ENCODE measurements at places on chromosomes 5 and 9.

DNA sequence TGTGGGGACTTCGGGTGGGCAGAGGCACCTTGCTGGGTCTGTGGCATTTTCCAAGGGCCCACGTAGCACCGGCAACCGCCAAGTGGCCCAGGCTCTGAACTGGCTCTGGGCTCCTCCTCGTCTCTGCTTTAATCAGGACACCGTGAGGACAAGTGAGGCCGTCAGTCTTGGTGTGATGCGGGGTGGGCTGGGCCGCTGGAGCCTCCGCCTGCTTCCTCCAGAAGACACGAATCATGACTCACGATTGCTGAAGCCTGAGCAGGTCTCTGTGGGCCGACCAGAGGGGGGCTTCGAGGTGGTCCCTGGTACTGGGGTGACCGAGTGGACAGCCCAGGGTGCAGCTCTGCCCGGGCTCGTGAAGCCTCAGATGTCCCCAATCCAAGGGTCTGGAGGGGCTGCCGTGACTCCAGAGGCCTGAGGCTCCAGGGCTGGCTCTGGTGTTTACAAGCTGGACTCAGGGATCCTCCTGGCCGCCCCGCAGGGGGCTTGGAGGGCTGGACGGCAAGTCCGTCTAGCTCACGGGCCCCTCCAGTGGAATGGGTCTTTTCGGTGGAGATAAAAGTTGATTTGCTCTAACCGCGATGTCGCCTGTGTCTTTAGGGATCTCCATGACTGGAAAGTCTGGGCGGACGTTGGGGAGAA lies 5.8 kb downstream of the DPP7 start:
- DNase-seq = no peak

DNA sequence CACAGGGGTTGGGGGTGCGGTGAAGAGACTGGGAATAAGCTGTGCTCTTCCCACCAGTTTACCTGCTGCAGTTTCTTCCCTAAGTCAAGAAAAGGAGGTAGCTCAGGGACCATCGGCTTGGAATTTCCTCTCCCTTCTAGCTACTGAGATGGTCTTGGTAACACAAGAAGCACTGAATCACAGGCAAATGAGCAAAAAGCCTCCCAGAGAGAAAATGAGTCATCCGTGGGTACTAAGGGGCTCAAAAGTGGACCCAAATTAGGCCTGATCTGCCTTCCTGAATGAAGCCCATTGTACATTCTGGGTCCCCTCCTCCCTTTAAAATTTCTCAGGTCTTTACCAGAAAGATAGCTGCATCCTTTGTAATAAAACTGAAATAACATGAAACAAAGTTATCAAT lies 49.9 kb downstream of the PTPN3 start:
- DNase-seq = no peak

DNA sequence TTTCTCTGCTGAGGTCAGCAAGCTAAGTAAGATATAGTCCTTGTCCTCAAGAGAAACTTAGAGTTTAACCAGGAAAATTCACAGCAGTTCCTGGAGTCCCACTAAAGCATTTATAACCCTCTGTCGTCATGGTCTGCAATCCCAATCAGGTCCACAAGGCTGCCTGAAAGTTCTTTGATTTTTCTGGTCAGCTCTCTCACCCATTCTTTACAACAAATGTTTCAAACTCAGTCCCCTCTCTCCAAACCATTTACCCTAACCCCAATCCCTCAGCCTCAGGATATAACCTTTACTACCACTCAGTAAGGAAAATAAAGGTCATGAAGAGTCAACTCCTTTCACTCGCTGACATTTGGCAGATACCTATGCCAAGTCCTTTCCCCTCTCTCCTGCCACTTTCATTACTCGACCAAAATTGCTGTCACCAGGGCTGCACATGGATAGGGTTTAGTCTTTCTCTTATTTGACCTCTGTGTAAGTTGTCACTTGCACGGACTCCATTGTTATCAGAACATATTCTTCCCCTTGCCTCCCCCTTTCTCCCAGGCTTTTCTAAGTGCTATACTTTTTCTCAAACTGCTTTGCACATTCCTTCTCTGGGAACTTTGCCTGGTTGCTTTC lies 936.6 kb downstream of the NR2F1-AS1 start:
- no peak for DNase-seq

GRCh38 chr9:112495614-112496013 lies 9.0 kb downstream of the KIAA1958 start:
- no peak for DNase-seq

GRCh38 chr5:35741126-35741716 lies 115.5 kb upstream of the IL7R start:
- DNase-seq = no peak

DNA sequence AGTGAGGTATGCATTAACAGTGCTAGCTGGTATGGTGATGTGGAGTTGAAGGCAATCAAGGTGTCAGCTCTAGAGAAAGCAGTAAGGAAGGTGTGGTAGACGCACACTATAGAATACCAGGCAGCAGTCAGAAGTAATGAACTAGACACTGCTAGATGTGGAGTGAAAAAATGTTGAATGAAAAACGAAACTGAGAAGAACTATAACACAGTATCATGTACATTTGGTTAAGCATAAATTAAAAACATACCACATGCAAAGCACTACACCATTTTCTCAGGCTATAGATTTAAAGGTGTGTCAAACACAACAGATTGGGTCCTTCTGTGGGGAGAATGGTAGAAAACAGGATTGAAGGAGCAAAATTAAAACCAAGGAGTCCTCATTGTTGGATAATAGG lies 15.4 kb downstream of the ZNF622 start:
- no peak for DNase-seq

GRCh38 chr5:172417983-172418630 lies 36.2 kb downstream of the SH3PXD2B start:
- DNase-seq = no peak

GRCh38 chr9:76591256-76591950 lies 132.4 kb downstream of the GCNT1 start:
- DNase-seq = no peak

- DNase-seq = no peak
Observed at GRCh38 chr9:112337547-112337946, 4.1 kb upstream of the PTBP3 start.

- DNase-seq = no peak
Observed at GRCh38 chr5:36059571-36060419, 6.9 kb downstream of the UGT3A2 start.

DNA sequence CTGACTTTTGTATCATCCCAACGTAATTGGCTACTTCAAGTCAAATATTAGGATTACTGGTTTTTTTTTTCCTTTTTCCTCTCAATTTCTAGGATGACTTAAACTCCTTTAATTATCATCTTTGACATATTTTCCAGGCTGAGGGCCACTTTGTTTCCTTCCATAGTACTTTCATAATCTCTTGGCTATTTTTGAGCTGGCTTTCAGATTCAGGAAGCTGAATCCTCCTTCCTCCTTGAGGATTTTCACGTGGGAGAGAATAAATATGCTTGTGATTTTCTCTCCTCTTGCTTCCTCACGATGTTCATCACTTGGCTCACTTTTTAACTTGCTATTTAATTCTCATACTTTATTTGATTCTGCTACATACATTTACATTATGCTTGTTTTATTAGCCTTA lies 88.1 kb downstream of the ITGA1 start:
- DNase-seq = no peak

DNA sequence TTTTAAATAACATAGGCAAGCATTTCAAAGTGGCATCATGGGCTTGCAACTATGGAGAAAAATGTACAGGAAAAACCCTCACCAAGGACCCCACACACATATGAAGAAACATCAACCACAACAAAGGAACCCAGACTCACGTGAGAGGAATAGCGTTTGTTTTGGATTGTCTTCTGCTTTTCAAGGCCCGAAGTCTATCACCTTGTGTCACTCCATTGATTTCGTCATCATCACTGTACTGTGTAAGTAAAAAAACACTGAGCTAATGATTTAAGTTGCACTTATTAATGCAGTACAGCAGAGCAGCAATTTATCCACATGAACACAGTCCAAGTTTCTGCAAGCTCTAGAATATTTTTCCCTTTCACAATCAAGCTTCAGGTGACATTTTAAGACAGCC lies 72.4 kb downstream of the HABP4 start:
- DNase-seq = no peak

GRCh38 chr5:160727296-160727997 lies 124.6 kb downstream of the ATP10B start:
- DNase-seq = no peak

- no peak for DNase-seq
Observed at GRCh38 chr5:169636477-169637084, 494 bp upstream of the DOCK2 start.

DNA sequence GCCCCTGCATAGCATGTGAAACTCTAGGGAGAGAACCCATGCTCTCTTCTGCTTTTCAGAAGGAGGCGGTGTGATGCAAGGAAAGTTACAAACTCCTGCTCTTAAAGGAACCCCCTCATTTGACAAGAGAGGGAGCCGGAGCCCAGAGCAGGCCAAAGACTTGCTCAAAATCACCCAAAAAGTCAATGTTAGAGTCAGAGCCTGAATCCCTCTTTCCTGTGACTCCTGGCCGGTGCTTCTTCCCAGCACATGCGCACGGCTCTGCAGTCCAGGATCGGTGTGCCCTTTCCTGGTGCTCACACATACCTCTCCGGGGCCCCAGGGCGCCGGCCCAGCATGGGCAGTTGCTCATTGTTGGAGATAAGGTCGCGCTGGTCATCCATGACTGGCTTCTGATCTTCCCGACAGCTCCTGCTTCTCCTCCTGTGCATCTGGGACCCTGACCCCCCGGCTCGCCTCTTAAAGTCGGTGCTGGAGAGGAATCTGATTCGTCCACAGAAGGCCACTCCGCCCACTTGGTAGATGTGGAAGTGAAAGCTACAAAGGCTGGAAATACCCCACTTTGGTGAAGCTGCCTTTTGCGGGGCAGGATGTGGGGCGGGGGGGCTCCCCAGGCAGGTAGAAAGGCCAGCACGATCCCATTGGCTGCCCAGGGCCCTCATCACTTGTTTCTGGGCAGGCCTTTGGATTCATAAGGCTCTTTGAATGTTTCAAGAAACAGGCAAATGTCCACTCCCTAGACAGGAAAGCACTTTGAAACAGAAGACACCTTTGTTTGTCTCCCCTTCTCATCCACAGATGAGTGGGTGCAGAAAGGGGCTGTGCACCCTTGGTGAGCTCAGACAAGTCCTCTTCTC lies at the start of gene CD74:
CD74 (minus strand) TSS at position 592 of the 857 bp plus-strand sequence; CDS start at position 431, 161 bp downstream.
- peak; percentile 99 for DNase-seq

DNA sequence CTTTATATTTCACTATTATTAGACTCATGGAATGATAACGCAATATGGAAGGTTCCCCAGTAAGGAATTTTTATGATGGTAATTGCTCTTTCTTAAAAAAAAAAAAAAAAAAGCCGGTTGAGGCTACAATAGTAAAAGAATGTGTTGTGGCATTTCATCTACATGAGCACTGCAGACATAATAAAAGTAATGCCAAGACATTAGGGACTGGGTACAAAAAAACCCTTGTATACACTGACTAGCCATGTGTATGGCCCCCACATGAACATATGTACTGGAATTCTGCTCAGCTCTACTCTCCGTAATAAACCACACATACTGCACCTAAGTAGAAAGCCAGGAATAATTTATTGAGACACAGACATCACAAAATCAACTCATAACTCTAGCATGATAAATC lies 218.4 kb downstream of the ADAMTS6 start:
- no peak for DNase-seq

GRCh38 chr5:134620634-134621033 lies 12.0 kb downstream of the SAR1B start:
- DNase-seq = no peak

DNA sequence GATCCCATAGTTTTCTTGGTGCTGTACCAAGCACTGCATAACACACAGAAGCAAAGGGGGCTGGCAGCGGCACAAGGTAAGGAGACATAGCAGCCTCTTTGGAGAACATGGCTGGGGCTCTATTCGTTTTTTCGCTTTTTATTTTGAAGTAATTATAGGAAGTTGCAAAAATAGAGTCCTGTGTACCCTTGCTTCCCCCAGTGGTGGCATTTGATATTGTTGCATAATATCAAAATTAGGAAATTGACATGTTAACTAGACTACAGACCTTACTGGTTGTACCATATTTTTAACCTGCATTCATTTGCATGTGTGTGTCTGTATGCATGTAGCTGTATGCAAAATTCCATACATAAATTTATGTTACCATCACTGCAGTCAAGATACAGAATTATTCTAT lies 6.6 kb upstream of the UBQLN1 start:
- DNase-seq = peak; percentile 62

DNA sequence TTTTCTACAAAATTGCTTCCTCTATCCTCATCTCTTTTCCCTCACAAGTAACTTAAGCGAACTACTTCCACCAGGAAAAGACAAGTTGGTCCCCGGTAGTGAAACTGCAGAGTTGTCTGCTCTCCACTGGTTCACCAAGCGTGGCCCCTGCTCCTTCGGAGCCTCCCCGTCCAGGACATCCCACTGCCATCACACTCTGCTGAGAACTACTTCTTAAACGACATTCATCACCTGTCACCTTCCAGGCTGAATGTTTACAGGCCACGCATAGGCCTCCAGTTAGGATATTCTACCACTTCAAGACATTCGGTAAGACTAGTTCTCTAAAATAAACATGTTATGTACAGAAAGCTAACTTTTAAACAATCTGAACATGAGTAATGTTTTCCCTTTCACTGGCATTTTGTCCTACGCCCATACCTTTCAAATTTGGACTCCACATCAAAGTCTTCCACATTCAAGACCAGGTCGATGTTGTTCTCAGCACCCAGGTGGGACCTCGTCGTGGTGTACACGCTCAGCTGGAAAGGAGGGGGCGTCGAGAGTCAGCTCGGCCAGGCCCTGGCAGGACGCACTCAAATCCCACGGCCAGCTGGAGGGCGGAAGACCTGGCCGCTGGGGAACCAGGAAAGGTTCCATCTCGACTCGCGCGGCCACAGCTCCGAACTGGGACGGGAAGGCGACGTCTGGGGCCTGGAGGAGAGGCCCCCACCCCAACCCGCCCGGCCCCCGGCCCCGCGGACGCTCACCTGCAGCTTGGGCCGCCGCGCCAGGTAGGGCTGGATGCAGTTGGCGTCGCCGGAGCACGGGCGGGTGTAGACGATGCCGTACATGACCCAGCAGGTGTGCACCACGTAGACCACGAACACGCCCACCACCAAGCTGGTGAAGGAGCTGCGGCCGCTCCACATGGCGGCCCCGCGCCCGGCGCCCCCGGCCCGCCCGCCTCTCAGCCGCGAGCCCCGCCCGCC lies 683 bp downstream of the CLPTM1L start:
- peak; percentile 42 for DNase-seq

GRCh38 chr5:17169507-17169906 lies 47.9 kb upstream of the BASP1 start:
- DNase-seq = no peak

DNA sequence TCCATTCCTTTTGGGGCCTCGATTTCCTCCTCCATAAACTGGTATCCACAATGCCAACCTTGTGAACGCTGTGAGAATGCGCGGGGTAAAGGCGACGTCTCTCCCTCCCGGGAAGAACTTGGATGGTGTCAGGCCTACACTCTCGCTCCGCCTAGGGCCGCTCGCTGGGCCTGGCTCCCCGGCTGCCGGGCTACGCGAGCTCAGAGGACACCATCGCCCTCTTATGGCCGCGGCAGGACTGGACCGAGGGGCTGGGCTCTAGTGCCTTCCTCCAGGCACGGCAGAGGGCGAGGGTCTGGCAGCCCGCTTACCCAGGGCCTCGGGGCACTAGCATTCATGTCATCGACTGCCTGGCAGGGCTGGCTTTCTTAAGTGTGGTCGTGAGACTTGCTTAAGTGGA lies 1.3 kb upstream of the EXOSC2 start:
- DNase-seq = no peak

GRCh38 chr9:89922099-89922498 lies 317.3 kb downstream of the GADD45G start:
- DNase-seq = no peak

- DNase-seq = no peak
Observed at GRCh38 chr9:136093995-136094881, 851 bp downstream of the NACC2 start.
